NCI-H2029 (cell line): ENCODE measurements at places on chromosomes 3 and 15.
A peak's percentile ranks its signal among the peaks of the same experiment; 100 is the strongest.

- DNase-seq, result no peak
These were observed 34.4 kb upstream of the LCTL start for GRCh38 chr15:66600240-66600627.

DNA sequence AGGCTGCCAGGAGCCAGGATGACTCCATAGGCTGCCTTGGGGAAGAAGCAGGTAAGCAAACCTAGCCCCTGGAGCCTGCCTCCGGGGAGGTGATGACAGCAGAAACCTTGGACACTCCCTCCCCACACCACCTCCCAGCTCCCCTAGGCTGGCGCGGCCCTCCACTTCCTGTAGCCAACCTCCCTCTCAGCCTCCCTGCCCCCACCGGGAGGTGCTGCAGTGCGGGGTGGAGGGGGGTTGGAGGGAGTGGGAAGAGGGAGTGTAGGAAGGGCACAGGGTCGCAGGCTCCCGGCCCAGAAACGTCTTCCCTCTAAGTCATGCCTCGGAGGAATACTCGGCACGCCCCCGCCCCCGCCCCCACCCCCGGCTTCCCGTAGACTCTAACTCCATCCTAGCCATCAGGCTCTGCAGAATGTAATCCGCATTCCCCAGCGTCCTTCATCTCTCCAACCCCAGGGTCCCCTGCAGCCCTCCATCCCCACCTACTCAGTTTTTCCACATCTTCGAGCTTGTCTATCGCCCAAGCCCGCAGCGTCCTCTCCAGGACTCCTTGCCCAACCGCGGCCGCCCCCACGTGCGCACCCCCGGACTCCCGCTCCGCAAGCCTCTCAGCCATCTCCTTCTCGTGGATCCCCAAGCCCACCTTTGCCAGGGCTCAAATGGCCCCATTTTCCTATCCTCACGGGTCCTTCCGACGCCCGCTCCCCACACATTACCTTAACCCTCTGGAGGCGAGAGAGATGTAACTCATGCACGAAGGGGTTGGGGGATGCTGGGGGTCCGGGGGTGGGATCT lies 528 bp downstream of the LPCAT4 start:
- DNase-seq, result peak; percentile 23

- DNase-seq, result no peak
These were observed 258.5 kb upstream of the PROK2 start for GRCh38 chr3:72043204-72044133.

GRCh38 chr3:120218981-120219380 lies 66.0 kb downstream of the GPR156 start:
- DNase-seq, result no peak

DNA sequence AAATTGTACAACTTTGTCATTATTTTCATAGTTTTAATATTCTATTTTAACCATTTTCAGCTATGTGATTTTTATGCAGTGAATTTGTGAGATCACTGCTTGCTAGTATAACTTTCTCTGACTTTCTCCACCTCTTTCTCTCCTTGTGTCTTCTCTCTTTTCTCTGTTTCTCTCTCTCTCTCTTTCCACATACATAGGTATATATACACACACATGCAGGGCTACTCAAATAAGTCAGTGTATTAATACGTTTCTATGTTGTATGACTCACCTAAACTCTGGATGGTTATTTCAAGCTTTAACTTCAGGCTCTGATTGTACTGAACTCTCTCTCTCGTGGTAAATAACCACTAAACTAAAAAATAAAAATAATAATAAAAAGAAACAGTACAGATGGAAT lies 1389.3 kb upstream of the ALCAM start:
- no peak for DNase-seq

DNA sequence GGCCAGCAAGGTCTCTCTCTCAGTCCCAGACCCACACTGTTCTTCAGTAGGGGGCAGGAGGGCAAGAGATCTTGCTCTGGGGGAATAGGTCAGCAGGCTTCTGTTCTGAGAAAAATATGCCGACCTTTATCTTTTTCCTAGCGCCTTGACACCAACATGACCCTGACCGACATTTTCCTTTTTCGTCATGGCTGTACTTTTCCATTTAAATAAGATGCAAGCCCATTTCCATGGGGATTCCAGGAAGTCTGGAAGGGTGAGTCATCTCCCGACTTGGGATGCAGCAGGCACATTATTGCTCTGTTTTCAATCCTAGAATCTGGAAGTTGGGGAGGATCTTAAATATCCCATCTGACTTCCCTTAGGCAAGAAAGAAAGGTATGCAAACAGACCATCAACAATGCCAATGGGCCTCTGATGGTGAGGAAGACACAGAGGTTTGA lies 261.5 kb upstream of the LRTM1 start:
- DNase-seq, result no peak

GRCh38 chr3:16053794-16054193 lies 120.7 kb upstream of the GALNT15 start:
- no peak for DNase-seq

DNA sequence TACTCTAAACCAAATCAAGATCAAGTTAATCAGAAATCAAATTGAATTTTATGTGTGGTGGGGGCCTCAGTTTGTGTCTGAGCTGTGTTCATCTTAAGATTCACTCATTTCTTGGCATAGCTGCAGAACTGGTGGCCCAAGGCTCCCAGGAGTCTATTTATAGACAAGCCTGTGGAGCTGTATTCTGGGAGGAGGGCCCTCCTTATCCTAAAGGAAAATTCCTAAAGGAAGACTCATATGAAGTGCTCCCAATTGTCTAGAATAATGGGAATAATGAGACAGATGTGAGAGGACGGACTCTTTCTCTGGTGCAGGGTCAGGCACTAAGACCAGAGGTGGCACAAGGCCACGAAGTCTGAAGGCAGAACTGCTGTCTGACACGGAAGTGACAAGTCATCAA lies 38.9 kb downstream of the C3orf85 start:
- DNase-seq, result no peak

- DNase-seq, result no peak
These were observed 161.3 kb upstream of the SLC2A2 start for GRCh38 chr3:171187706-171188290.

DNA sequence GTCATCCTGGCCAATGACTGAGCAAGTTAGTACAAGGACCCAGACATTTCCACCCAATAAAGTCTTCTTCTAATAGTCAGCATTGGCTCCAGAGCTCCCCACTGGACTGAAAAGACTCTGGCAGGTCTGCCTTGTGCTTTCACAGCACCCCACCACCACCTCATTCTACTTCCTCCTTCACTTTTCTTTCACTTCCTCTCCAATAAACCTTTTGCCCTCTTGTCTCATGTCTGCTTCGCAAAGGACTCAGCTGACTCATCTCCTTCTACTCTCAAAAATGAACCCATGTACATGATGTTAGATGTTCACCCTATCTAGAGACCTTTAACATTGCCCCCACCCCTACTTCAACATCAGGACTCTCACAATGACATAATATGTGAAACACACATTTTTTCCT lies 181.0 kb upstream of the PPP2R3A start:
- DNase-seq, result no peak

- no peak for DNase-seq
These were observed 4.0 kb upstream of the CSRNP1 start for GRCh38 chr3:39157359-39157758.

DNA sequence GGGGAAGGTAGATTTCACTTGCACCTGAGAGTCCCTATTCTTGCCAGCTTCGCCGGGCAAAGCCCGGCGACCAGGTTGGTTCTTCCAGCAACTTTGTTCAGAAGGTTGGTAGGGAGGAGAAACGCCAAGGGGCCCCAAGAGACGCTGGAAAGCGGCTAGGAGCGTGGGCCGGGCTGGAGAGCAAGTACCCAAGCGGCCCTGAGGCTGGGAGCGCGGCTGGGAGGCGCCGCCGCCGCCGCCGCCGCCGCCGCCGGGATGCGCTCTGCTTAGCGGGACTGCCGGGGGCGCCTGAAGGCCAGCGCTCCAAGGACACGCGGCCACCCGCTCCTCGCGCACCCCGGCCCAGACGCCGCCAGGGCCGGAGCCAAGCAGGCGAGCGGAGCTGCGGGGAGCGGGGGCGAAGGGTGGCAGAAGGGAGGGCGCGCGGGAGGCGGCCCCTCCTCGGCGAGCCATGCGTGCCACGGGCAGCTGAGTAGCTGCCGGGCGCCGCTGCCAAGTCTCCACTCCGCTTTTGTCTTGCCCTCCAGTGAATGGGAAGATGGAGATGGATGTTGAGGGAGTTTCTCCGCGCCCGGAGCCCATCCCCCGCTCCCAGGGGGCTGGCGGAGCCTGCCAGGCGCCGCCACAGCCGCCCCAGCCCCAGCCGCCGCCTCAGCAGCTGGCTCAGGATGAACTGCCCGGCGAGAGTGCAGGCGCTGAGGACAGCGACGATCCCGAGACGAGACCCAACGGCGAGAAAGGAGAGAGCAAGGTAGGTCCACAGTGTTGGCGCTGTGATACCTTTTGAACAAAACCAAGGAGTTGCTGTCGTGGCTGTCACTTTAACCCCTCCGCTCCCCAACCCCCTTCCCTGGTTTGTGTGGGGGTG lies 227.4 kb upstream of the AZI2 start:
- DNase-seq, result peak; percentile 69

DNA sequence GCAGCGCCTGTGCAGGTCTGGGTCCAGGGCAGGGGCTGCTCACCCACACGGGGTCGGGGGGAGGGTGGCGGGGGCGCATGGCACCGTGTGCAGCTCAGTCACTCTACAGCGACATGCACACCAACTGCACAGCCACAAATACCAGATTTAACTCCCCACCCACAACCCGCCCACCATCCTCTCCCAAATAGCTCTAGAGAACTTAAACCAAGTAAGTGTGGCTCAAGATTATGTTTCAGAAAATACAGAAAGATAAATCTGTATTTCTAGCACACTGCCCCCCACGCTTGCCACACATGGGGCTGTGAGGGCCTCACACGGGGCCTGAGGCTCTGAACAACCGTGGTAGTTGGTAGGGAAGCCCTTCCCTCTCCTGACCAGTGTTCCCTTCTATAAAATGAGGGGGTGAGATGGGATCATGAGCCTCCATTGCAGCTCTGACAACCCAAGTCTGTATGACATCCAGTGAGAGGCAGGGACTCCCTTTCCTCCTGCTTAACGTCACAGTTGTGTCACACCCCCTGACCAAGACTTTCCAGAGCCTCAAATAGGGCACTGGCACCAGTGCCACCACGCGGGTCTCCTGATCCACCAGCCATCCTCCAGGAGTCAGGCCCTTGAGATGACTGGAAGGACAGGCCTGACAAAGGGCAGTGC lies 23.1 kb downstream of the POC1A start:
- no peak for DNase-seq

GRCh38 chr3:158531334-158531733 lies 39.7 kb upstream of the MLF1 start:
- peak; percentile 24 for DNase-seq

DNA sequence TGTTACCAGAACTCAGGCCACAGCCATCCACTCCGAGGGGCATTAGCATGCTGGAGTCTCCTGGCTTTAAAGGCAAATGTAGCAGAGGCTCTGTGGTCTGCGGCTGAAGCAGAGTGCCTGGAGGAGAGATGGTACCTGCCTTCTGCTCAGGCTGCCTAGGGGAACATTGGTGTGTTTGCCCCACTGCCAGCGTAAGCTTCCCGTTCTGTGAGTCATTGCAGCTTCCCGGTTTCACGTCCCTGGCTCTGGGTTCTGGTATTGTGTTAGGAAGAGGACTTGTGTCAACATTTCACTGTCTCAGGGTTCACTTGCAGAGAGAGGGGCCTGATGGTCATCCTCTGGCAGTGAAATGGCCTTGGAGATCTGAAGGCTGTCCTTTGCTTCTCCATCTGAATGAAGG lies 1.8 kb downstream of the GASK1A start:
- no peak for DNase-seq

GRCh38 chr3:46184469-46184868 lies 23.6 kb downstream of the CCR1 start:
- no peak for DNase-seq

- DNase-seq, result no peak
These were observed 84.8 kb downstream of the PPCDC start for GRCh38 chr15:75107908-75108838.

GRCh38 chr3:135922903-135923250 lies 42.7 kb upstream of the PPP2R3A start:
- DNase-seq, result no peak

- no peak for DNase-seq
These were observed 32.6 kb upstream of the ITGA11 start for GRCh38 chr15:68464448-68465090.

GRCh38 chr15:52789601-52790168 lies 451 bp downstream of the ONECUT1 start:
- no peak for DNase-seq

DNA sequence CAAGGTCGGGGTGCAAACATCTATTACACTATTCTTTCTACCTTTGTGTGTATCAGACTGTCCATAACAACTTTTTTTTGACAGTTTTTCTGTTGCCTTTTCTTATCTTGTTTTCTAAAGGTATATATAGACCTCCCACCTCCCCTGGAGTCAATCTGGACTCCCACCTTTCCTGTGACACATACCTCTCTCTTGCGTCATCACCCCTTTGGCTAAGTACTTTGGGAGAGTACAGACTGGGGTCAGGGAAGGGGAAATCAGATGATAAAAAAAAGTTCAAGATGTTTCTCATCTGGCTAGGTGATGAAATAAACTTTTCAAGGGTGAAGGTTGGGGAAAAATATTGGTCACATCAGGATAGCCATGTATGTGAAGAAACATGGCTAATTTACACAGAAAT lies 17.2 kb downstream of the TSPAN3 start:
- no peak for DNase-seq

DNA sequence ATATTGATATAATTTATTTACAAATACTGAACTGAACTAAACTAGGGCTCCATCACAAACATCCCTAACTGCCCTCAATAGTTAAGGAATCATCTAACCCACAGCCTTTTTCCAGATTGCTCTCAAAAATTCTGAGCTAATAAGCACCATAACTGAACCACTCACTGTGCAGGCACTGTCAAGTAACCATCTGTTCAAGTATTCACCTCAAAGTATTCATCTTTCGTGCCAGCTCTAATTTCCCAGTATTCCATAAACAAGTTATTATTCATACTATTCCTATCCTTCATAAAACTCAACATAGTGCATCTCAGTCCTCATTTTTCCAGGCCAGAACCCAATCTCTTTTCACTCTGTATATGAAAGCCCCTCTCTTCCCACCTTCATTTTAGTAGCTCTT lies 41.1 kb downstream of the THBS1 start:
- no peak for DNase-seq

- DNase-seq, result no peak
These were observed 10.5 kb downstream of the LOXL1 start for GRCh38 chr15:73936588-73937290.

DNA sequence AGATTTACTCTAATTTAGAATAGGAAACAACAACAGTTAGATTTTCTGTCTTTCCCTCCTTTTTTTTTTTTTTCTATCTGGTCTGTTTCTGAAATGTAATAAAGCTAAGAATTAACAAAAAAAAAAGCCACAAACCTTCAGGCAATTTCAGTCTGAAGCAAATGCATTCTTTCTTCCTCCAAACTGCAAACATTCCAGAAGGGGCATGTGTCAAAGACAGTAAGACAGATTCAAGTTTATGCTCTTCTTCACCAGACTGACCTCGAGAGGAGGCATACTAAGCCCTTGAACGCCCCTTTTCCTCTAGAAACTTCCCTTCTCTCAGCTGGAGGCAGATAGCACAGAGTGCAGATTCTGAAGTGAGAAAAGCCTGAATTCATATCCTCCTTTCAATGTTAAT lies 654.6 kb upstream of the LMCD1 start:
- no peak for DNase-seq
